Left renal pelvis (tissue), 4 donors: ENCODE measurements at places on chromosomes 16 and 17.

DNA sequence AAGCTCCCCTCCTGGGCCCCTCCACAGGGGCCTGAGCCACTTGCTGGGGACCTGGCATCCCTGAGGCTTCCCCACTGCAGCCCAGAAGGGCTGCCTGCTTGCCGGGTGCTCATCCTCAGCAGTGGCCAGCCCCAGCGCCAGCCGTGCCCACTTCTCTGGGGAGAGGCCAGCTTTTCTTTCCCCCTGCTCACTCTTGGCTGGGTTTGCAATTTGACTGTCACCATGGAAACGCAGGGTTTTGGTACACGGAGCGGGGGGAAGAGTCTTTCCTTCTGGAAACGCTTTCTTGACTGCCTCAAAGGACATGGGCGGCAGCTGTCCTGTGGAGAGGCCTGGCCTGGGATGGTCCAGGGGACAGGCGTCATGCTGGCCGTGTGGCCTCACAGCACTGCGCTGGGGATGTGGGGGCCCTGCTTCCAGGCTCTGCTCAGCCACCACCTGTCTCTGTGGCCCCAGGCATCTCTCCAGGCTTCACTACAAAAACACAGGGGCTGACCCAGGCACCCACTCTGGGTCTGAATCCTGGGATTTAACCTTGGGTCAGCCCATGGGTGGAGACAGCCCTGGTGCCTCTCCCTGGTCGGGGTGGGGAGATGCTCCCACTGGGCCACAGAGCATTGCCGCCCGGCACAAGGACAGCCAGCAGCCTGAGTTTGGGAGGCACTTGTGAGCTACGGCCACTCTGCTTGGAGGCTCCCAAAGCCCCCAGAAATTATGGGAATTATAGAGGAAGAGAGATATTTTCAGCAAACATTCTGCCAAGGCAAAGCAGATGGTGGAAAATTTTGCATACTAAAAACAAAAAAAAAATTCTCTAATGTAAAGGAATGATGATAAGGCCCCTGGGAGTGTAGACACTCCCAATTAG lies 45.9 kb upstream of the DOC2B start:
- DNase-seq, result no peak

- no peak for DNase-seq
Measured at GRCh38 chr16:84566545-84567257, 51.2 kb downstream of the COTL1 start.

DNA sequence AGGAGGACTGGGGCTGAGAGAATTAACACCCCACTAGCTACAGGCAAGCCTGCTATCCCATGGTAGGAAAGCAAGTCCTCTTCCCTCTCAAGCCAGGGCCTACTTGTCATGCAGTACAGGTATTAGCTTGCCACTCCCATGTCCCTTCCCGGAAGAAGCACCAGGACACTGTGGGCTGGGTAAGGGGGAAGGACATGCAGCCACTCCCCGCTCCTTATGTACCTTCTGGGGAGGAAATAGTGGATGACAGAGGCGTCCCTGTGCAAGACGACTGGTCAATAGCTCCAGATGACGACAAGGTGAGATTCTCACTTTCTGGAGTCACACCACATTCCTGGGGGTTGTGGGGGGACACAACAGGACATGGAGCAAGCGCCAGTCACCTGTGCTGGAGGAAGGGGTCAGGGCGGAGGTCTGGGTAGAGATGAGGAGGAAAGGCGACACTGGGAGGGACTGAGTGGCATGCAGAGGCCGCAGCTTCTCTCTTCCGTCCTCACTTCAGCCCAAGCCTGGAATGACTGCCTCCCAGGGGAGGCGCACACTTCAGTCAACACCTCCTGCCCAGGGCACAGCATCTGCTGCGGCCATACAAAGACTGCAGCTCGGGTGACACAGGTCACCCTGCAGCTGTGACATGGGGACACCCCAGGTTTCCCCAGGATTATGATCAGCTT lies 15.1 kb upstream of the FOXJ1 start:
- no peak for DNase-seq

DNA sequence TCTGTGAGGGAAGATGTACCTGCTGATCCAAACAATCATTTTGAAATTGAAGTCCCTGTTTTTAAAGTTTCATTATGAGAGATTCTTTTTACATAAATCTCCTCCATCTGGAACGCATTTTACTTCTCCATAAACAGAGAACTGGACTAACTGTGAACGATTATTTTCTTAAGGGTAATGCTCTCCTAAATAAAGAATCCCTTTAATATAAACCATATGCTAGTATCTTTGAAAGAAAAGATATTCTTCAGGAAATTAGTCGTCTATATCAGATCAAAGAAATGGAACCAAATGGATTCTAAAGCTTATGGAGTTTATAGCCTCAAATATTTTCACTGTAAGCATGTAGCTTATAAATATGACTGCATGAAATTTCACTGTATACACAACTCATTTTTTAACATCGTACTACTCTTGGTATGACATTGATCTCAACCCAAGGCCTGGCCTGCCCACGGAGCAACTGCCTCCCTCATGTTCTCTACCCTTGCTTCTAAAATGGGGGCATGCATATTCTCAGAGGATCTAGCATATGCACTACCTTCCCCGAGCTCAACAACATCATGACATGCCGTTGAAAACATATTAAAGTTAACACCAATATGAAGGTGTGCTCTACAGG lies 66.4 kb downstream of the MYH10 start:
- no peak for DNase-seq

DNA sequence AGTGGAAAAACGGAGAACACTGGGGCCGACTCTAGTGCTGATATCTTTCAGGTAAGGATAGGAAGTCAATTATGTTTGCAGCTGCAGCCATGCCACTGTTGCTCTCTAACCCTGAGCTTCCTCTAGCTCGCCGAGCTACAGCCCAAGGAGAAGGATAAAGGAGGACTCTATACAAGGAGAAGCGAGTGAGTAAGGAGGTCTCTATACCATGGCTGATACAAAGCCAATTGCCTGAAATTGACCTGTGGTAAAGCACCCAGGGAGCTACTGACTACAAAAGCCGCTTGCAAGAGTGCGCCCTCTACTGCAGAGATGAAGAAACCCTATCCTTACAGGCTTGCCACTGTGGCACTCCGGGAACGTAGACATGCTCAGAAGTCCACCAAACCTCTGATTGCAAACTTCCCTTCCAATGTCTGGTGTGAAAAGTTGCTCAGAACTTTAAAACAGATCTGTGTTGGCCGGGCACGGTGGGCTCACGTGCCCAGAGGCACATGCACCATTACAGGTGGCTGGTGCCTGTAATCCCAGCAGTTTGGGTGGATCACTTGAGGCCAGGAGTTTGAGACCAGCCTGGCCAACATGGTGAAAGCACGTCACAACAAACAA lies 10.8 kb upstream of the SLC46A1 start:
- DNase-seq, result no peak

- DNase-seq, result no peak
Measured at GRCh38 chr17:63741143-63741407, 524 bp downstream of the STRADA start.

DNA sequence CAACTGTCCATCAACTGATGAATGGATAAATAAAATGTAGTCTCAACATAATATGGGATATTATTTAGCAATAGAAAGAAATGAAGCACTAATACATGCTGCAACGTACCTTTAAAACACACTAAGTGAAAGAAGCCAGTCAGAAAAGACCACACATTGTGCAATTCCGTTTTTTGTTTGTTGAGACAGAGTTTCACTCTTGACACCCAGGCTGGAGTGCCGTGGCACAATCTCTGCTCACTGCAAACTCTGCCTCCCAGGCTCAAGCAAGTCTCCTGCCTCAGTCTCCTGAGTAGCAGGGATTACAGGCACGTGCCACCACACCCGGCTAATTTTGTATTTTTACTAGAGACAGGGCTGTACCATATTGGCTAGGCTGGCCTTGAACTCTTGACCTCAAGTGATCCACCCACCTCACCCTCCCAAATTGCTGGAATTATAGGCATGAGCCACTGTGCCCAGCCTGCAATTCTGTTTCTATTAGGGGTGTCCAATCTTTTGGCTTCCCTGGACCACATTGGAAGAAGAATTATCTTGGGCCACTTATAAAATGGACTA lies 40.1 kb downstream of the SCNN1B start:
- no peak for DNase-seq

GRCh38 chr16:80273635-80274538 lies 266.9 kb upstream of the DYNLRB2 start:
- DNase-seq, result no peak

DNA sequence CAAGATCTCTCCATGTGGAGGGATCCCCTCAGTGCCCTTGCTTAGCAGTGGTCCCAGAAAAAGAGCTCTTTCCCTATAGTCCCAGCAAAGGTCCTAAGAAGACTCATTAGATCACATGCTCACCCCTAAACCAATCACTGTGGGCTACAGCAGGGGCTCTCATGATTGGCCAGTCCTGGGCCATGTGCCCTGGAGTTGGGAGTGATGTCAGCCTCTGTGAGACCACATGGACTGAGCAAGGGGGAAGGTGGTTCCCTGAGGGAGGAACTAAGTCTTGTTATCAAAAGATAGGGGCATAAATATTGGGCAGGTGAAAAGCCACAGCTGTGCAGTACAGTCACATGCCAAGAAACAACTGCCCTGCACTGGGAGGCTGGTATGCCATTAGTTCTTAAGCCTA lies 51.3 kb downstream of the SCNN1B start:
- no peak for DNase-seq

DNA sequence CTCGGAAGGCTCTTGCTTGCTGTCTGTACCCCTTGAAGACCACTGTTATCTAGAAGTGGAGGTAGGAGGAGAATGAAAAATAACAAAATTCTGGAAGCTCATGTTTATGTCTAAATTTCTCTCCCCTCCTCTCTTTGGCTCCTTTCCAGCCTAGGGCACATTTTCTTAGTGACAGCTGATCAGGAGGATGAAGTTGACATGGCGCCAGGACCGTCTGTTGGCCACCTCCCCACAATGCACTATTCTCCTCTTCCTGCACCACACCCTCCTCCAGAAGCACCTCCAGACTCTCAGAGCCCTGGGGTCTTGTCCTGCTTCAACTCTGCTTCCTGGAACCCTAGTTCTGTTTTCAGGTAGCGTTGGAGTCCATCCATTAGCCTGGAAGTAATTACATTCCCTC lies 25.5 kb upstream of the SSTR2 start:
- no peak for DNase-seq

DNA sequence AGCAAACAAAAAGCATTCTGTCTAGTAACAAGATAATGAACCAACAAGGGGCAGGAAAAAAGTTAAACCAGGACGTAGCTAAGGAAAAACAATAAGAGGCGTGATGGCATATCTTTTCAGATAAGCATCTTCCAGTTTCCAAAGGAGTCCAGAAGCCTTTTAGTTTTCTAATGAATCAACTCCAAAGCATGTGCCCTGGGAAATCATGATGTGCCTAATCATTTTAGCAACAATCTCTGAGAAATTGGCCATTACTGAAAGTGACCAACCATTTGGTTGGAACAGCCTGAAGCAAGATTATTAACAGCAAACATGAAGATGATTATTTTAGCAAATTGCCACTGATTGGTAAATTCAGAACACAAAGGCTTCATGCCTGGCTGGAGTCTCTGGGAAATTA lies 440.9 kb upstream of the MAF start:
- DNase-seq, result no peak

DNA sequence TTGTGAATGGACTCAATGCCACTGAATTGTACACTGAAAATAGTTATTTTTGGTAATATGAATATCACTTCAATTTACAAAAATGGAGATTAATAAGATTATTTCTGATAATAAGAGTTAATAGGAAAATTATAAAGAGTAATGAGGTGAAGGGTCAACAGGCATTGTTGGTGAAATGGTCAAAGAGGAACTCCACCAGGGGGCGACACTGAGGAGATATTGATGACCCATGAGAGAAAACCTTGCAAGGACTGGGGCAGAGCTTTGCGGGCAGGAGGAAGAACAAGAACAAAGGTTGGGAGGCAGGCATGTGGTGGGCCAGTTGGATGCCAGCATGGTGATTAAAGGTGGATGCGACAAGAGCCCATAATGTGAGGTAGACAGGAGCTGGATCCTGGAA lies 74.0 kb upstream of the XYLT1 start:
- DNase-seq, result no peak

- no peak for DNase-seq
Measured at GRCh38 chr16:10646581-10647263, 48.0 kb downstream of the TEKT5 start.

GRCh38 chr16:6837722-6838121 lies 494.9 kb upstream of the RBFOX1 start:
- DNase-seq, result no peak

- no peak for DNase-seq
Measured at GRCh38 chr17:57512691-57513090, 232.4 kb downstream of the CCDC182 start.

- no peak for DNase-seq
Measured at GRCh38 chr17:8758137-8758596, at the start of gene SPDYE4. Gene SPDYE4 (minus strand): TSS chr17:8758546. CDS start chr17:8758382, 164 bp downstream.

- no peak for DNase-seq
Measured at GRCh38 chr17:44308865-44309264, 464 bp downstream of the RUNDC3A start.

GRCh38 chr17:71431146-71431545 lies 689.7 kb upstream of the SOX9 start:
- DNase-seq, result no peak

DNA sequence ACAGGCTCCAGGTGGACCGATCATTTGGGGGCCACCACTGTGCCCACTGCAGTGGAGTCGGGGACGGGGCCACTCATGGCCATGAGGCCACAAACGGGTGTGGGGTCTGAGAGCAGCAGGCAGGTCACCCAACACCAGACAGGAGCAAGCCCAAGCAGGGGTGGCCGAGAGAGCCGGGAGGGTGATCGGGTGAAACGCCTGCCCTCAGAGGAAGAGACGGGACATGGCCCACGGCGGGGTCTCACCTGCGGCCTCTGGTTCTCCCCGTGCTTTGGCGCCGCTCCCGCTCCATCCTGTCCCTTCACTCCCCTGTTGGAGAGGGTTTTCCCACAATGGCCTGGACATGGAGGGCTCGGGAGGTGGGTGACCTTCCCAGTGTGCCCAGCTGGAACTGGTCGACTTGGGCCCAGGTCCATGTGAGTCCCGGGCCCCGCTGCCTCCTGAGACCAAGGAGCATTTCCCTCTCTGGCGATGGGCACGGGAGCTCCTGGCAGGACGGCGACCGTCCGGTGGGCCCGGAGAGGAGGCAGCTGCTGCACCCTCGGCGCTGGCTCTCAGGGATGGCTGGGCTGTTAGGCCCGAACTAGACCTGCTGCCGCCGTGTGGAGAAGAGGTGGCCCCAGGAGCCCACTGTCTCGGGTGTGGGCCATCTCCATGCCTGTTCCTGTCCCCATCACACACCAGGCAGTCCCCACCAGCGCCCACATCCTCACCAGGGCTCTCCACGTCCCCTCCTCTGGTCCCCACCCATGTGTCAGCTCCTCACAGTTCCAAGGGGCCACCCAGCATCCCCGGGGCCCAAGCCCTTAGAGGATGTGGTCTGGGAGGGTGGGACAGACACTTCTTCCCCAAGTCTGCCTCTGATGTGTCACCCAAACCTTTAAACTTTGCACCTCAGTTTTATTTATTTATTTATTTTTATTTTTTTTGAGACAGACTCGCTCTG lies 13.4 kb upstream of the BAHCC1 start:
- no peak for DNase-seq

GRCh38 chr16:48833461-48833860 lies 223.5 kb upstream of the N4BP1 start:
- no peak for DNase-seq

DNA sequence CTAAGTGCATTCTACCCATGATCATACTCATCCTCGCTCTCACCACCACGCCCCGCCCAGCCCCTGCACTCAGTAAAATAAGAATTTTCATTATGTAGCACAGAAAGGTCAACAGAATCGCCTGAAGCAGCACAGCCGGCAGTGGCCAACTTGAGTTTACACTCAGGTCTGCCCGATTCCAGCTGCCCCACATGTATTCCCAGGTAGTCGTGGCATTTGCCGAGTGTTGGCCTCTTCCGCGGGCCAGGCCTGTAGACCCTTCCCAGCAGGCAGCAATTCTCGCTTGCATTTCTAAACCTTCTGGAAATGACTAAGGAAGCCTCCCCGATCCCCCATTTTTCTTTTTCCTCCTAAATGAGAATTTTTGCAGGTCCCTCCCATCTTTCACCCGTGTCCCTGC lies 609 bp downstream of the CNGB1 start:
- DNase-seq, result no peak
